AG09319 (cell line): ENCODE measurements at places on chromosomes 5 and 9.
A peak's percentile ranks its signal among the peaks of the same experiment; 100 is the strongest.

- DNase-seq = no peak
Measured at GRCh38 chr5:87877023-87877422, 391.6 kb downstream of the TMEM161B start.

DNA sequence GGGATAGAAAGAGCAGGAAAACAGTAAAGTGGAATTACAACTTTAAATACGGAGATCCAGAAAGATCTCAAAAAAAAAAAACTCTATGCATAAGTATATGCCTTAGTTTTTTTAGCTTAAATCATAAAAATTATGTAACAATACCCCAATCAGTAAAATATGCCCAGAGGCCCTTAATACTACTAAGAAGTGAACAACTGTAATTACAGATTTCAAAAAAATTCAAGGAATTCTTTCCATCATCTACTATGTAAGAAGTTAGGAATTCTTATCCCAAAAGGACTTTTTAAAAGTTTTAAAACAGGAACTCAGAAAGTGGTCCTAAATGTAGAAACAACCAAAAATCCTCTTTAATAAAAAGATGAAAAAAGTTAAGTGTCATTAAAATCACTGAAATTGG is 111.3 kb downstream of the SSBP2 start:
- DNase-seq = no peak

GRCh38 chr5:3362606-3362910 is 233.1 kb upstream of the IRX1 start:
- no peak for DNase-seq

- no peak for DNase-seq
Measured at GRCh38 chr9:6910032-6910431, 152.3 kb downstream of the KDM4C start.

GRCh38 chr9:79360387-79361347 is 211.1 kb upstream of the TLE4 start:
- DNase-seq = no peak

DNA sequence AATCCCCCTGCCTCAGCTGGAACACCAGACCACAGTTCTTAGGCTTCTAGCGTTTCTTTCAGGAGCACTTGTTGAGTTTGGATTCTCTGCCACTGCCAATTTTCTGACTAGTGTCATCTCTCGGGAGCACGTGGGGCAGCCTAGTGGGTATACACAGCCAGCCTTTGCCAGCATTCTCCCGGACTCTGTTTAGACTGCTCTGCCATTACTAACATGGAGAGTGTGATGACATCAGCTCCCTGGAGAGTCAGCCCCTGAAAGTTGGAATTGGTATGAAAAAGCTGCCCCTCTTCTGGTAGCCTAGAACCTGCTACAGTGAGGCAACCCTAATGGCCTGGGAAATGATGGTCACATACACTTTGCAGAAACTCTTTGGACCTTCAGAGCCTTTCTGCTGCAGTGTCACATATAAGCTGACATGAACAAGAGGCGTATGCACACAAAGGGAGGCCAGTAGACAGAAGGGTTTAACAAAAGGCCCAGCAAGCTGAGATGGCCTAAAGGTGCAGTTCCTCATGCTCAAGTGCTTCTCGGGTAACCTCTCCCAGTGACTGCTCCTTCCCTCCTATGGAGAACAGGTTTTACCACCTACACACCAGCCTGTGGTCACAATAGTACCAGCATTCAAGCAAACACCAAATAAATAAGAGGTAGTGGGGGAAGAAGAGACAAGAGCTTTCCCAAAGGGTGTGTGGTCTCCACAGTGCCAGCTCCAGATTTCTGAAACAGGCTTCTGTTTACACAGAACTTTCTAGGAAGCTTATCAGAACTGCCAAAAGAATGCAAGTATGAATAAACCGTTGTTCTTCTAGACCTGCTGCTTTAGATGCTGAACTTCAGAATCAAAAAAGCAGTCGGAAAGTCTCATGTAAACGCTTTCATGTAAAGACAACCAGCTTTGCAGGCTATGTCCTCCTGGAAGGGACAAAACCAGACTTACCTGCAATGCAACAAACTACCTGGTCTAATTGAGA is 16.5 kb downstream of the SPACA9 start:
- DNase-seq = no peak

DNA sequence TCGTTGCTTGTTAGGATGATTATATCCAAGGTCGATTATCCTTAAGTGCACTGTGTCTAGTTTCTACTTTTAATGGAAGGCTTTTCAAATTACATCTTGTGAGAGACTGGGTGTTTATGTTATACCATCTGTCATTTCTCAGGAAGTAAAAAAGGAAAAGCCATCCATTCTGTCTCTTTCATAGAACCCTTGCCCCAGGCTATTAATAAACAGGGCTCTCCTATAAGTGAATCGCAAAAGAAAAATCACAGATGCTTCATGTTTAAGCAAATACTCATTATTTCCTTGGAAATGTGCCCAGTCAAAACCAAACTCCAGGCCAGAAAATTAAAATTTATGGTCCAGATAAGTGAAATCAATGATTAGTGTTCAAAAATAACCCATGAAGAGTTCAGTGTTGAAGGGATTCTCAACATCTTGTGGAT is 58.1 kb downstream of the STARD4 start:
- DNase-seq = peak; percentile 5

- no peak for DNase-seq
Measured at GRCh38 chr9:72322259-72322658, 42.7 kb downstream of the ZFAND5 start.
